ENCODE measurements at places on chromosomes 11 and 22.

DNA sequence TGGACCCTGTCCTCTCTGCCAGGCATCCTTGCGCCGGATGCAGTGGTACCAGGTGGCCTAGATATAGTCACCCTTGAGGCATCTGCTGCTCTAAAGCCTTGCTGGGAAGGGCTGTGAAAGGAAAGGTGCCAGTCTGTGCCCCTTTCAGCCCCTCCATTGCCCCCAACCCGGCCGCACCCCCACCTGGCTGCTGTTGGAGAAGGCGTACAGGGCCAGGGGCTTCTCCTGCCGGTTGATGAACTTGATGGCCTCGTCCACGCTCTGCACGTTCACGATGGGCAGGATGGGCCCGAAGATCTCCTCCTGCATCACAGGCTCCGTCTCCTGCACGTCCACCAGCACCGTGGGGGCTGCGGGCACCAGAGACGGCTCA is 10.2 kb downstream of the ALDH3B2 start:
- DNase-seq = no peak

GRCh38 chr11:95487391-95487790 is 256.4 kb upstream of the SESN3 start:
- no peak for DNase-seq

GRCh38 chr11:94664346-94664745 is 97.2 kb downstream of the PIWIL4 start:
- no peak for DNase-seq

- no peak for DNase-seq
Measured at GRCh38 chr11:114057147-114057546, 2.4 kb upstream of the ZBTB16 start.

DNA sequence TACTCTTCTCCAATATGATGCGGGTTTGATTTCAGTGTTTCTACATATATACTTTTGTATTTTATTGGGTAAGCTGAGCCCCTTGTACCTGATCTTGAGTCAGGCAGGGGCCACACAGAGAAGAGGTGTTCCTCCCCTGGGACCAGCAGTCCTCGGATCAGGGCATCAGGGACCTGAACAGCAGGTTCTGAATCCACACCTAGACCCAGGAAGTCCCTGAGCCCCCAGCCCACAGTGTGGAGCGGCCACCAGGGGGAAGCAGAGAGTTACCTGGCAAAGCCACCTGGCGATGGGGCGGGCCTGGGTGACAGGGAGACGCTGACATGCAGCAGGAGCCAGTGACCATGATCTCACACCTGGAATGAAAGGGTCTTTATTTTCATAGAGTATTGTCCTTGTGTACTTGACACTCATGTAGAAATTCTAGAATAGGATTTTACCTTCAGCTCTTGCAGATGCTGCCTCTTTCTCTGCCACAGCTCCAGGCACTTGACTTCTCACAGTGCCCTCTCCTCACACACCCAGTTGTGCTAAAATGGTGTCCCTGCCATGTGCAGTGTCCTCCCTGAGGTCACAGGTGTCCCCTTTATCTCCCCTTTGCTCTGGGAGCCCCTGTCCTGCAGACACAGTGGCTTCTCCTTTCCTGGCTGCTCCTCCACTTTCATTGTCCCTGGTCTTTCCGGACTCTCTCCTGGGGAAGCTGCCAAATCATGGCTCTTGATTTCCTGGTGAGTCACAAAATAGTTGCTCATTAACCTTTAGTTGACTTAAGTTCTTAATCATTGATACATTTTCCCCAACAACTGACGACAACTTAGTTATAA is 48.5 kb downstream of the GGTLC2 start:
- DNase-seq = no peak

DNA sequence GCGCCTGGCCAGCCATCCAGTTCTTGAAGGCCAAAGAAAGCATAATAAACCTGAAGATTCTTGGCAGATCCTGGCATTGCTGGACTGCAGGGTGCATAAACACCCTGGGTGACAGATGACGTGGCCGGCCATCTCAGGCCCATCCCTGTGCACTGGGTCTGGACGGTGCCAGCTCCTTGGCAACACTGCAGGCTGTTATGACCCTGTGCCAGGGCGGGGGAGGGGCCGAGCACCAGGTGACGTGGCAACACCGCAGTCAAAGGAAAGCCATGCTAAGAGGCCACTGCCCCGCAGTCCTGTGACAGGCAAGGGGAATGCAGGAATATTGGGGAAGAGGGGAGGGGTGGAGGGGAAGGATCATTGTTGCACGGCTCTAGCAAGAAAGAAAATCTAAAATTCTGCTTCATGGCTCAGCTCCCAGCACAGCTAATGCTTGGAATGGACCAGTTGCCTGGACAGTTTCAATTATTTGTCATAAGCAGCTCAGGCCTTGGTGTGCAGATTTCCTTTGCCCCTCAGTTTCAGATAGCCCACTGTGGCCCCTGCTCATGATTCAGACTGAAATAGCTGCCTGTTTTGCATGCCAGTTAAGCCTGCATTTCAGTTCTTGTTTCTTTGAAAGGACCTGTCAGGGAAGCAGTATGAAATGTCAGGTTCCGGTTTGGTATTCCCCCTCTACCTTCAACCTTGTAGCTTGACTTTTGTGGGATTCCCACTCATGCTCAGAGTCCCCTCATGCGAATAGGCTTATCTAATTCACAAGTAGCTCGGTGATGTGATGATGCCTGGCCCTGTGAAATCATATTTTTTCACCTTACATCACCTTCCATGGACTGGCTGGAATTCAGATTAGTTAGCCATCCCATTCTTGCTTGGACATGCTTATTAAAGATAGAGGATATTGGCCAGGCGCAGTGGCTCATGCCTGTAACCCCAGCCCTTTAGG is 29.7 kb upstream of the DDX6 start:
- DNase-seq = no peak
